ENCODE measurements at places on chromosomes 3 and 15.

GRCh38 chr3:19598870-19599269 lies 335.1 kb downstream of the EFHB start:
- DNase-seq: no peak

GRCh38 chr3:117589454-117589853 lies 879.9 kb downstream of the TUSC7 start:
- no peak for DNase-seq

- DNase-seq: no peak
Observed at GRCh38 chr3:172824229-172824628, 73.7 kb downstream of the ECT2 start.

DNA sequence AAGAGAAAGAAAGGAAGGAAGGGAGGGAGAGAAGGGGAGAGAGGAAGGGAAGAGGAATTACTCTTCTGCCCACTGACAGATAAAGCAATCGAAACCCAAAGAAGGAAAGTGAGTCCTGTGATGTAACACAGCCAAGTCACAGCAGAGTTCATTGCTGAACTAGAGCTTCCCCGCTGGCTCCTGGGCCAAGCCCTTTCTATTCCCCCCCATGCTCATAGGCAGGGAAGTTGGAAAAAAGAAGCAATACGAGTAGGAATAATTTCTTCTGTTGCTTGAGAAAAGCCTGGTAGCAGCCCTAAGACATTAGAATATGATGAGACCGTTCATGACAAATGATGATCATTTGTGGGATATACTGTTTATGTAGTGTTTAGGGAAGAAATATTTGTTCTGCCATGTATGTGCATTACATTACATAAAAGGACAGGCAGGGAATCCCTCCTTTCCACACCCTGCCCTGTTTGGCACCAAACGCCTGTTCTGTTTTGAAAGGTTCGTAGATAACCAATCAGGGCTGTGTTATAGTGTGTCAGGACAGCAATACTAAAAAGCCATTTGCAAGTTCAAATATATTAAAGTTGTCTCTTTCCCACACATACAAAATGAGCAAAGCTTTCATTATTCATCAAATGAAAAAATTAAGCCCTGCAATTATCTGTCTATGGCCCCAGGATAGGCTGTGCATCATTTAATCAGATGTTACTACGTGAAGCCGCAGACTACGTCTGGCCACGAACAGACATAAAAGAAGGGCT lies 111.0 kb upstream of the TRPM1 start:
- no peak for DNase-seq

GRCh38 chr15:99053380-99054024 lies 45.9 kb upstream of the PGPEP1L start:
- DNase-seq: no peak

DNA sequence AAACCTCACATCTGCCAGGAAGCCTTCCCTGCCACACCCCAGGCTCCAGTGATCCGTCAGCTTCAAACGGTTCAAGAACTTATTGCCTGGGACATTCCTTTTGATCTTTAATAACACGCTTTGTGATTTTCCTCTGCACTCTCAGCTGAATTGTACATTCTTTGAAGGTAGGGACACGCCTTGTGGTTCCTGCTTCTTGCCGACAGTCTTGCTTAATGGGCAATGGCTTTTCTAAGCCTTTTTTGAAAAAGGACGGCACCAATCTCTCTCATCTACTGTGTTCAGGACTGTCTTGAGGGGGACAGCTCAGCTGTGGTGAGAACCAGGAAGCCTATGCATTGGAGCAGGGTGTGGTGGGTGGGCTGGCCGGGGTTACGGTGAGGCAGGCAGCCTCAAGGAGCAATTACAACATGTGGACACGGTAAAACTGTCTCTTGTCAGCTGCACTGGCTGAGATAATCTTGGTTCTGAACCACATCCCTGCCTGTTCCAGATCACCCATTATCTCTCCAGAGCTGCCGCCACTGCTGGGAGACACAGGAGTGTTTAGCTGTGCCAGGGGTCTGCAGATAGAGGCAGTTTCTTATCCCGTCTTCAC lies 46.0 kb upstream of the GLCE start:
- no peak for DNase-seq

Measured in stimulated activated CD4-positive, alpha-beta T cell treated with anti-CD3 and anti-CD28 coated beads, TNF-alpha, amount 100 ng/mL, for 4 hours (primary cell).